Fibroblast of the aortic adventitia (primary cell): ENCODE measurements at places on chromosomes 3 and 15. TPM values are rescaled to one million over a fixed set of nuclear protein-coding genes. Genes with fewer than 3 reads are reported as not detected.

GRCh38 chr15:90593499-90594158, 63.9 kb downstream of the CRTC3 start:
- no peak for DNase-seq

GRCh38 chr15:80342148-80342547, 62.0 kb upstream of the ARNT2 start:
- no peak for DNase-seq

GRCh38 chr3:36923523-36923943, 21.3 kb downstream of the TRANK1 start:
- DNase-seq, result no peak

DNA sequence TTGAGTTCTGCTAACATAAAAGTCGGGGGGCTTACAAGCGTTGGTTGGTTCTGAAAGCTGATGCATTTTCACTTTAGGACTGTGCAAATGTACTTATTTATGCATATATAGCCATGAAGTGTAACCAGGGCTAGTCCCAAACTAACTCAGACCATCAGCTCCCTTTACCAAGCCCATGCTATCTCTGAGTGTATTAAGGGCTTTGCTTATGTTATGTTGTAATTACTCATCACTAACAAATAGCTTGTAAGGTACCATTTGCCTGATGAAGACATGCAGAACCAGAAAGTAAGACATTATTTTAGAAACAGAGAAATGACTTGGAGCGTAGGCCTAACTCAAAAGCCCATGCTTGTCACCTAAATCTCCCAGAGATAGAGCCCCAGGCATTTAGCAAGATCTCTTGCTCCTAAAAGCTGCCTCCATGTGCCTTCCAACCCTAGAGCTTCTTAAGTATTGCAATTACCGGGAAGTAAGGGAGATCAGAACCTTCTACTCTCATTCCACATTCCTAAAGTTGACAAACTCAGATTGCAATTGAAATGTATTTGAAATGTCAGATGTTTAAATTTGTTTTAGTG, 362.9 kb upstream of the RBMS3 start:
- no peak for DNase-seq

GRCh38 chr15:78266229-78266628, 1.9 kb downstream of the DNAJA4 start:
- DNase-seq, result no peak

DNA sequence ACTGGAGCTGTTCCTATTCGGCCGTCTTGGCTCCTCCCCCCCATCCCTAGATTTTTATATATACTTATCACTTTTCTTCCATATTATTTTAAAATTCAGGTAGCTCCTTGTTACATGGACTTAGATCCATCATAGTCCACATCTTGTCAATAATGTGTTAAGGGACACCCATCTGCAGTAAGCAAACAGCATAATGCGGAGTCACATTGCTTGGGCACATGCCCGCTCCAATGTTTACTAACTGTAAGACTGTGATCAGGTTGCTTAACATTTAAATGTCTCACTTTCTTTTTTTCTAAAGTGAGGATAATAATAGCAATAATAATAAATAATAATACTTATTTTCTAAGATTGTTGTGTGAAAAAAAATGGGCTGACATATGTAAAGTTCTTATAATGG, 303.2 kb upstream of the SOX14 start:
- DNase-seq, result no peak

MINDY2 gene
- 11.9 and 25.8 TPM in 2 replicates for total RNA-seq
